Posterior vena cava (tissue), 2 donors: ENCODE measurements at places on chromosomes 12 and 14.

GRCh38 chr12:52147367-52147963, 44.3 kb downstream of the KRT80 start:
- peak; percentile 98 for DNase-seq

DNA sequence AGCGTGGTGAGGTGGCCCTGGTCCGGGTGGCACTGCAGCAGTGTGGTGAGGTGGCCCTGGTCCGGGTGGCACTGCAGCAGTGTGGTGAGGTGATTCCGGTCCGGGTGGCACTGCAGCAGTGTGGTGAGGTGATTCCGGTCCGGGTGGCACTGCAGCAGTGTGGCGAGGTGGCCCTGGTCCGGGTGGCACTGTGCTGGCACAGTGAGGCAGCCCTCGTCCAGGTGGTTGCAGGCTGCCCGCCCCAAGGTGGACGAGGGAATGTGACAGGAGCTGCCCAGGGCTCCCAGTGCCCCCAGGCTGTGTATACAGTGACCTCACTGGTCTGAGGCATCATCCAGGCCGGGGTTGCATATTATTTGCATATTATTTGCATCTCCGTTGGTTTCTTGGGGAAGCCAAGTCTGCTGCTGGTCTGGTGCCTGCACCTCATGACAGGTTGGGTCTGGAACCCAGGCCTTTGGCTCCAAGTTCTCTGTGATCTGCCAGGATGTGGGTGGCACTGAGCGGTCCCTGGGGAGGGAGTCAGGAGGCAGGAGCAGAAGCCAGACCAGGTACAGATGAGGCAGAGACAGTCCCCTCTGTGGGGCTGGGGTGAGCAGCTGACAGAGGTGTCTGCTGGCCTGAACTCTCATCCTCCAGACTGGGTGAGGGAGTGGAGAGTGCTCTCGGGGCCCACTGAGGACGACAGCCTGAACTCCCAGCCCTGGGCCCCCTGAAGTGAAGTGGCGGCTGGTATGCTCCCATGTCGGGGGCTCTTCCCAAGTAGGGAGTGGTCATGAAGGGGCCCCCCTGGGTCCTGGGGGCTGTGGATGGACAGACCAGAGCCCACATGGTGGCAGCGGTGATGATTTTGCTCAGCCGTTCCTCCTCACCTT, 79.3 kb downstream of the KIF26A start:
- DNase-seq = peak; percentile 55

DNA sequence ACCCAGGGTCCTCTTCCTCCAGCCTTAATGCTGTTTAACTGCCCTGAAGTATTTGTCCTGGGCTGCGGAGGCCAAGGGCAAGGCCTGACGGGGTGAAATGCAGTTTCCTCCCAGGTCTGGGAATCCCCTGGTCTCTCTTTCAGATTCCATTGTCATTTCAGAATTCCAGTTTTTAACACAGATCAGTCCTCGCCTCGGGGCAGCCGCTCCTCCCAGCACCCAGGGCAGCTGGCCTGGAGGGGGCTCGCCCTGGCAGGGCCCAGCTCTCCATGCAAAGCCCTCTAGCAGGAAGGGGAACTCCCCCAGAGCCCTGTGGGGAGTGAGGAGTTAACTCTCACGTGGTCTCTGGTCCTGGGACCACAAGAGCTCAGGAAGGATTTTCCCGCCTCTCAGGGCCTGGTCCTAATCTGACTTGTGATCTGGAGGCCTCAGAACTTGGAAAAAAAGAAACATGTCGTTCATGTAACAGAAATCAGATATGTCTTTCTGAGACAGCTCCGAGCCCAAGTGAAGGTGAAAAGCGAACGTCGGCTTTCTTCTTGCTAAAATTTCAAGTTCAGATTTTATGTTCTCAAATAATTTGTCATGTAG, 265.6 kb upstream of the SFSWAP start:
- no peak for DNase-seq

DNA sequence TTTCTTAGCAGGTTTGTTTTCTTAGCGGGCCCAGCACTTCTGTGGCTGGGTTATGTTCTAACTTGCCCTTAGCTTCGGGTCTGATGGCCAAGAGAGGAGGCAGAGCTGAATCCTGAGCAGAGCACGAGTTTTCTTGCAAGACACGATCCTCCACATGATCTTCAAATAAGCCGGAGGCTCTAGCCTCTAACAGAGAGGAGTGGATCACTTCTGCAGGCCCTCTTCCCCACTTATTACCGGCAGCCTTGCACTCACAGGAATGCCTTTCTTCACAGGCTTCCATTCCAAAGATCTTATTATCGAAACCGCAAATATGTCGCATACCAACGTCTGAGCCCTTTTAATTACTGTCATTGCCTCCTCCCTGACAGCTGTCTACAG, 79.5 kb downstream of the SINHCAF start:
- no peak for DNase-seq

- DNase-seq = peak; percentile 69
Observed at GRCh38 chr14:99552572-99553216, 51.3 kb downstream of the CCDC85C start.

- DNase-seq = peak; percentile 46
Observed at GRCh38 chr12:34598851-34599529, 576.7 kb downstream of the ALG10 start.

- no peak for DNase-seq
Observed at GRCh38 chr14:47988175-47988574, 312.8 kb upstream of the MDGA2 start.

GRCh38 chr14:79438696-79439342, 772.5 kb downstream of the DIO2 start:
- no peak for DNase-seq

- DNase-seq = no peak
Observed at GRCh38 chr12:100138048-100138802, 4.4 kb downstream of the BLTP3B start.

- no peak for DNase-seq
Observed at GRCh38 chr14:64447876-64448670, 17.2 kb upstream of the AKAP5 start.

- no peak for DNase-seq
Observed at GRCh38 chr14:75430116-75430515, 2.3 kb downstream of the JDP2 start.

- no peak for DNase-seq
Observed at GRCh38 chr14:95458906-95459305, 57.5 kb downstream of the SYNE3 start.

GRCh38 chr12:69425417-69425816, 44.8 kb upstream of the FRS2 start:
- DNase-seq = no peak

DNA sequence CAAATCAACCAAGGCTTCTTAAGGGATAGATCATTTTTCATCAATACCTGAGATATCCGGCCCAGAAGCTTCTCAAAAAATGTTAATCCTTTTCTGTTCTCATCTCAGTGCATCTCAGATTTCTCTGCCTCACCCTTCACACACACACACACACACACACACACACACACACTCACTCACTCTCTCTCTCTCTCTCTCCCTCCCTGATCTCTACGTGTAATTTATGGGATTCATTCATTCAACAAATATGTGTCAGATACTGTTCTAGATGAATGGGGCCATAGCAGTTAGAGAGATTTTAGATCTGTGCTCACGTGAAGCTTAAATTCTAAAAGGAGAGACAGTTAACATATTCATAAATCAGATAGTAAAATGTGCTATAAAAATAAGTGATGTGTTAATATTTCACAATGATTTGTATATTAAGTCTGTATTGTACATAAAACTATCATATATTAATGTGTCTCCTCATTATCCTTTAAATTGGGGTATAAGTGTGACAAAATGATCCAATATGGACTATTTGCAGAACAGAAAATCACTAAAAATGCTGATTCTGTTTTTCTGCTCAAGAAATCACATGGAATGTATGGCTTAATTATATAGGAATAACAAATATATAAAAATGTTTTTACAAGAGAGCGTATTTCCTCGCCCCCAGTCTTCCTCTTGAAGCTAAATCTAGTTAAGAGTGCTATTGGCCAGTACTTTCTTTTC, 7.3 kb upstream of the FRMD6 start:
- no peak for DNase-seq

- no peak for DNase-seq
Observed at GRCh38 chr12:46554460-46554859, 181.9 kb upstream of the SLC38A2 start.

DNA sequence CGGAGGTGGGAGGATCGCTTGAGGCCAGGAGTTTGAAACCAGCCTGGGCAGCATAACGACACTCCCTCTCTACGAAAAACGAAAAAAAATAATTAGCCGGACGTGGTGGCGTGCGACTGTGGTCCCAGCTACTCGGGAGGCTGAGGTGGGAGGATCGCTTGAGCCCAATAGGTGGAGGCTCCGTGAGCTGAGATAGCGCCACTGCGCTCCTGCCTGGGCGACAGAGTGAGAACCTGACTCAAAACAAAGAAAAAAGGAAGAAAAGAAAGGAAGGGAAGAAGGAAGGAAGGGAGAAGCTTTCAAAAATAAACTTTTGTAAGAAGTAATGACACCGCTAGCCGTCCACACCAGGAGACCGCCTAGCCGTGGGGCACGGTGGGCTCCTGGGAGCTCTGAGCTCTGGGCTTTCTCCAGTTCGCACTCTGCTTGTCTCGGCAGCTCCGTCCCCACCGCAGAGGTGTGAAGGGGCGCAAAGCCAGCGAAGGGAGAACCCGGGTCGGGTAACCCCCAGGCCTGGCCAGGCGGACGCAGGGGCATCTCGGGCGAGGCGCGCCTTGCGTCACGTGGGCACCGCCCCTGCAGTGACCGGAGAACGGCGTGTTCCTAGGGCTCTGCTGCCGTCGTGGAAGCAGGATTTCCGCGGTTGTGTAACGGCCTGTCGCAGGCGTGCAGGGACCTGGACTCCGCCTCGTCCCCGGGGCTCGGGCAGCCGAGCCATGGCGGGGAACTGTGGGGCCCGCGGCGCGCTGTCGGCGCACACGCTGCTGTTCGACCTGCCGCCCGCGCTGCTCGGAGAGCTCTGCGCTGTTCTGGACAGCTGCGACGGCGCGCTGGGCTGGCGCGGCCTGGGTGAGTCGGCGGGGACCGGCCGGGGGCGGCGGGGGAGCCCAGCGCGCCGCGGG, at the start of gene IRAK3:
Gene IRAK3, plus strand, starts transcription at position 631 of the 902 bp plus-strand sequence. Its CDS starts 86 bp downstream, at position 717.
- DNase-seq = peak; percentile 98

GRCh38 chr14:103185051-103186029, 62.1 kb downstream of the TNFAIP2 start:
- DNase-seq = no peak
